Aortic smooth muscle cell (primary cell): ENCODE measurements at places on chromosomes 4 and X. TPM values are rescaled to one million over a fixed set of nuclear protein-coding genes. Genes with fewer than 3 reads are reported as not detected.

Gene TBC1D1
- 124 and 126 TPM in 2 replicates for total RNA-seq

Gene RCHY1
- total RNA-seq = 32.6 and 33.2 TPM in 2 replicates

Gene OCIAD2
- total RNA-seq = 64.3 and 72.2 TPM in 2 replicates

Gene FAT4
- 7.0 and 29.0 TPM in 2 replicates for total RNA-seq

Gene MAGEA8
- not detected in 2 replicates for total RNA-seq
